Activated CD4-positive, alpha-beta T cell treated with anti-CD3 and anti-CD28 coated beads, Interleukin-2, amount 50 U/mL, for 1 hour (primary cell): ENCODE measurements at places on chromosomes 3 and 15.

- no peak for DNase-seq
Observed at GRCh38 chr3:197896421-197896820, 53.6 kb upstream of the RPL35A start.

DNA sequence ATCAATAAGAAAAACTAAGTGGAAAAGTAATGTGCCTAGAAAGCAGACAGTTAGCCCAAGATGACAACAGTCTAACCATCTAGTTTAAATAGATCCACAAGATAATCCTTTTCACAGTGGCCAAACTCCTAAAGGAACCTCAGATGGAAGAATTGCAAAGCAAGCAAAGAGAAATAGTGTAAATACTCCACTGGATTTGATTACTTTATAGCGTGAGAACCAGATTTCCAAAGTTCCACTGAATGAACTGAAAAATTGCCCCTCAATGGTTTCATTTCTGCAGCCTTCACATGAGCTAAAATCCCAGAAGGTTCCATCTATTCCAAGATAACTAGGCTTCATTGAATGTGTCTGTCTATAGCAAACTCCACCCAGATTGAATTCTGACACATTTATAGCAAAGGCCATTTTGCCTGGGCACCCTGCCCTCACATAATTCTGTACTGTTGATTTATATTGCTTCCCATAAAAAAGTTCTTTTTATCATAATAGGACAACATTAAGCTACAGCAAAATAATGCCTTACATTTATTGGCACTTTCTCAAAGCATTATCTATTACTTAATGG is 129.7 kb upstream of the THBS1 start:
- DNase-seq = no peak

DNA sequence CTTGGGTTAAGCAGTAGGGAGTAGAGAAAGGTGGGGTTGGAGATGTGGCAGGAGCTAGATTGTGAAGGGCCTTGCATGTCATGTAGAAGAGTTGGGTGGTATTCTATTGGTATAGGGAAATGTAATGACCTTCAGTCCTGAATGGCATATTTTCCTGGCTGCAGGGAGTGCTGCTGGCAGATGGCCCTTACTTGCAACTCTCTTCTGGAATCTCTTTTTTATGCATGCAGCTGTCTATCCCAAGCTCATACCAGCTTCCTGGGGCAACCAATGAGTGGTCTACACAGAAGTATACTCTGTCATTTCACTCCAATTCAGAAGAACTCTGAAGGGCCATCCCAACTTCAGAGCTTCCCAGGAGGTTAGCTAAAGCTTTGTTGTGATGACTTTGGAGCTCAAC is 144.7 kb upstream of the ANKRD28 start:
- DNase-seq = no peak

GRCh38 chr3:66885326-66886000 is 112.6 kb upstream of the KBTBD8 start:
- no peak for DNase-seq

- no peak for DNase-seq
Observed at GRCh38 chr15:29821416-29822099, 710 bp downstream of the TJP1 start.

- no peak for DNase-seq
Observed at GRCh38 chr3:169551646-169552045, 111.9 kb downstream of the MECOM start.

- no peak for DNase-seq
Observed at GRCh38 chr3:43388175-43388574, 101.8 kb downstream of the SNRK start.

DNA sequence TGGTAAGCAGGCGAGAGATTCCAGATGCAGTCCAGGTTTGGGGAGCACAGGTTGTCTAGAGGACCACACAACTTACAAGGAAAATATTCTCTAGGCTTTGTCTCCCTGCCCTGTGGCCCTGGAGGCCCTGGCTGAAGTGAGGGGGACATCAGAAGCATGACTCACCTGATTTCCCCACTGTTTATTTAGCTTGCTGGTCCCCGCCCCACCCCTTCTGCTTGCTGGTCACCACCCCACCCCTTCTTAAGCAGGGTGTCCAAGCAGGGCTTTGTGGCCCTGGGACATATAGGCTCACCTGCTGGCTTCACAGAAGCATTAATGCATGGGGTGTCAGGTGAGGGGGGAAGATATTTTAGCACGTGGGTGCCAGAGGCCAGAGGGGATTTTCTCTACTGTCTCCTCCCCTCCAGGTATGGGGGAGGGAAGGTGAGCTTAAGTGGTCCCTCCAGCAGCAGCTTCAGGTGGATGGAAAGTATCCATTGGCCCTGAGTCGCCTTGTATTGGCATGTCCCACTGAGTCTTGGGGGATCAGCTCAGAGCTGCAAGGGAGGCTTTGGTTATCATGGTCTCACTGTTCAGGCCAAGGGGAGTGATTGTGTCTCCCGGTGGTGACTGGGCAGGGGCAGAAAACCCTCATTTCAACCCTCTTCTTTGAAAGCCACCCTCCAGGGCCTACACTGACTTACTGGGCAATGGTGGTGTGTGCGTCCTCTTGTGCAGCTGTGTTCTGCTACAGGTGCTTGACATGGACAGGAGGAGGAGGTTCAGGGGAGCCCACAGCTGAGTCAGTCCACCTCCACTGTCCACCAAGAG is 49.8 kb downstream of the GASK1A start:
- DNase-seq = no peak

DNA sequence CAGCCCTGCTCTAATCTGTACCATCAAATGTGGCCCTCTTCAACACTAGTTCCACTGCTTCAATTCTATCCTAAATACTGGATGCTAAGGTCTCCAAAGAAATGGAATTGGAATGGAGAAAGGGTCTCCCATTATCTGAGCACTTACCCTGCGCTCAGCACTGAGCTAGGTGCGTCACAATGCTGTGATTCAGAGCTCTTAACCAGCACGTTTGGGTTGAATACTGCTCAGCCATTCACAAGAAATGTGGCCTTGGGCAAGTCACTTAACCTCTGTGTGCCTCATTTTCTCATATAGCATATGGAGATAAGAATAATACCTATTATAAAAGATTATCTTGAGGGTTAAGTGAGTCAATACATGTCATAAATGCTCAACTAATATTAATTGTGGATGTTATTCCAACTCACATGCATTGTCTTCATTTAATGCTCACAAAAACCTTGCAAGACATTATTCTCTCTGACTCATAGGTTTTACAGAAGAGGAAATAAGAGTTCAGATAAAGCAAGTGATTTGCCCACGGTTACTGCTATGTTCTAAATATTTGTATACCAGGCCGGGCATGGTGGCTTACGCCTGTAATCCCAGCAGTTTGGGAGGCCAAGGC is 27.4 kb upstream of the SRGAP3 start:
- no peak for DNase-seq

- DNase-seq = no peak
Observed at GRCh38 chr3:101009386-101009785, 16.2 kb upstream of the ABI3BP start.

- DNase-seq = no peak
Observed at GRCh38 chr3:136074546-136075170, 109.1 kb downstream of the PPP2R3A start.

DNA sequence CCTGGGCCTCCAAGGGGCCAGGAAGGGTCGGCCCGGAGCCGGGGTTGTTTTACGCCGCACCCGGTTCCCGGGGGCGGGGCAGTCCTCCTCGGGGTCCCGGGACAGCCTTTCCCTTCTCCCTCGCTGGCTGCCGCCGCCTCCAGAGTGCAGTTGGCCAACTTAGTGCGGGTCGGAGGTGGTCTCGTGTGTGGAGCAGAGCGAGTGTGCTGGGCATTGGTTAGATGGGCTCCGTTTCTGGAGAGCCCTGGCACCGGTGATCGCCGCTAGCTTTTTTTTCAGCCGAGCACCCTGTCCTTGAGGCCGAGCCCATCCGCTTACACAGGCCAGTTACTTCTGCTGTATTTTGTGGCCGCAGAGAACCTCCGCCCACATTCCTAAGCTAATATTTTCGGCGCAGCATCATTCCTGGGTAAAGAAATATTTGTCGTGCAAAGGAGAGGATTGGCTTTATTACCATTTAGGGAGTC is 585 bp downstream of the KIF23 start:
- DNase-seq = no peak

- DNase-seq = no peak
Observed at GRCh38 chr3:120448756-120449155, 2.0 kb downstream of the FSTL1 start.

DNA sequence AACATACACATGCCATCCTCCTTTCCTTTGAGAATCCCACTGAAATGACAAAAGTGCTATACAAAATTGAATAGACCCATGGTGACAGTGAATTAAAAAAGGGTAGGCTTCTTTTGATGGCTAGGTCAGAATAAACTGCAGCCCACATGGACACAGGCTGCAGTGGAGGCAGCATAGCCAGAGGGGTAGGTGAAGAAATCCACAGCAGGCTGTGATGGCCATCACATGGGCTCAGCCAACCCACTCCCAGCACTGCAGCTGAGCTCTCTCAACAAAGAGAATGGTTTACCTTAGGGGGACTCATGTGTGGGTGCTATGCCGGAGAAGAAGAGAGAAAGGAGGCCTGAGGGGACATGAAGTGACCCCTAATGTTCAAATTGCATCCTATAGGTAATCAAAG is 331.1 kb downstream of the CHST2 start:
- no peak for DNase-seq

DNA sequence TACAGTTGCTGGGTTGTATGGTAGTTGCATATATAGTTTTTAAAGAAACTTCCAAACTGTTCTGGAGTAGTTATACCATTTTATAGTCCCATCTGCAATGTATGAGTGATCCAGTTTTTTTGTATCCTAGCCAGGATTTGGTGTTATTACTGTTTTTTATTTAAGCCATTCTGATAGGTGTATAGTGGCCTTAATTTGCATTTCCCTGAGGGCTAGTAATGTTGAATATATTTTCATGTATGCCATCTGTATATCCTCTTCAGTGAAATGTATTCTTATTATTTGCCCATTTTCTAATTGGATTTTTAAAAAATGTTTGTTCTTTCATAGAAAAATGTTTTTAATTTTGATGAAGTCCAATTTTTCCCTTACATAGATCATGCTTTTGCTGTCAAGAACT is 29.2 kb downstream of the PXK start:
- DNase-seq = no peak

DNA sequence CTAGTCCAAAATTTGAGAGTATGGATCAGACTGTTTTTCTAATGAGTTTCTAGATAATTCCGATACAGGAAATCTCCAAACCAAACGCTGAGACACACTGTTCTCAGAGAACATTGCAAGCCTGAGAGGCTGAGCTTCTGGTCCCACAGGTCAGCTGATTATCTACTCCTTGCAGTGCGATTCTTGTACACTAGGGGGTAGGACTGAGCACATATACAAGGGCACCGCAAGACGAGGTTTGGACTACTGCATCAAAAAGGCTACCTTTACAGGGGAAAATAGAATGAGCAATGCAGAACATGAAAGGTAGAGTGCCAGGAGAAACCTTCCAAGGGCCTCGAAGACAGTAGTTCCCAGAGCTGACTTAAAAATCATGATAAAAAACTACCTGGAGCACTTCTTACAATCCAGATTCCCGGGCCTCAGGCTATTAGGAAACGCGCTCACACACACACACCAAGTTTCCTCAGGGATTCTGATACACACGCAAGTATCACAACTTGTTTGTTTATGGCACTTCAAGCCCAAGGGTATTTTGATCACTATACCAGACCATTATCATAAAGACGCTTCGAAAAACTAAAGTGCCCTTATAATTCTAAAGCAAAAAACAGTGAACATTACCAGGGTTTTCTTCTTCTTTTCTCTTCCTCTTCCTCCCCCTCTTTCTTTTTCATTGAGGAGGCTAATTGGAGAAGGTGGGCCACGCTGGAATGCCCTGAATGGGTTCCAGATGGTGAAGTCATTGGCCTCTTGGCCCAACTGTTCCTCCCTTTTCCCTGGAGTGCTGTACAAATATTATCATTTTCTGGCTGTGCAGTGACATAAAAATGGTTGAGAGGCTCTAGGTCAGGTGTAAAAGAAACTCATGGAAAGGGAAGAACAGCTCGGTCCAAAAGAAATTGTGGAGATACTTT is 61.8 kb downstream of the SLC12A8 start:
- peak; percentile 41 for DNase-seq

GRCh38 chr3:184472723-184473428 is 88.7 kb upstream of the EPHB3 start:
- no peak for DNase-seq

- no peak for DNase-seq
Observed at GRCh38 chr3:170640737-170641171, 54.9 kb upstream of the SLC7A14 start.

- no peak for DNase-seq
Observed at GRCh38 chr3:191123946-191124345, 75.1 kb upstream of the OSTN start.

- no peak for DNase-seq
Observed at GRCh38 chr3:118988198-118989130, 46.2 kb downstream of the IGSF11 start.

- no peak for DNase-seq
Observed at GRCh38 chr3:123352134-123352554, 96.7 kb downstream of the ADCY5 start.

GRCh38 chr3:135216659-135217058 is 421.6 kb downstream of the EPHB1 start:
- DNase-seq = no peak

DNA sequence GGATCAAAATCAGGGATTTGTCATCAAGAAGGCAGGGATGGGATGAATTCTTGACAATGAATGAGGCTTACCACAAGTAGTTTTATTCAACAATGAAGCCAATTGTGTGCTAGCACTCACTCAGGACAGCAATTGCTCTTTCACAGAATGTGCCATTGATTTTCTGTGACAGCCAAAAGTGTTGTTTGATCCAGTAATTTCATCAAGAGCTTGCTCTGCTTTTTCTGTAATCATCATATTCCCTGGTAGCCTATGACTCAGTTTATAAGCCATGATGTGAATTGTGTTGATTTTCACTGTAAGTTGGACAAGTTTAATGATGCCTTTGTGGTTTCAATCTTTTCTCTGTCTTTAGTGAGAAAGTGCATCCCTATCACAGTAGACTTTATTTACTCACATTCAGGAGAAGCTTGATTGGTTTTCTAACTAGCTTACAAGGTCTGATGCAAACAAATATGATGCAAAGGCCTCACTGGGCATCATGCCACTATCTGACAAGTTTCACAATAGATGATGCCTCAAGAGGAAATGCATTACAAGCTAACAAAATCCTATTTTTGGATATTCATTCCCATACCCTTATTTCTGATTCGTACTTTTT is 13.6 kb upstream of the CSRNP1 start:
- DNase-seq = no peak
